ENCODE measurements at places on chromosomes 2 and 18.

GRCh38 chr2:152594022-152594766 lies 123.1 kb downstream of the PRPF40A start:
- DNase-seq = no peak

DNA sequence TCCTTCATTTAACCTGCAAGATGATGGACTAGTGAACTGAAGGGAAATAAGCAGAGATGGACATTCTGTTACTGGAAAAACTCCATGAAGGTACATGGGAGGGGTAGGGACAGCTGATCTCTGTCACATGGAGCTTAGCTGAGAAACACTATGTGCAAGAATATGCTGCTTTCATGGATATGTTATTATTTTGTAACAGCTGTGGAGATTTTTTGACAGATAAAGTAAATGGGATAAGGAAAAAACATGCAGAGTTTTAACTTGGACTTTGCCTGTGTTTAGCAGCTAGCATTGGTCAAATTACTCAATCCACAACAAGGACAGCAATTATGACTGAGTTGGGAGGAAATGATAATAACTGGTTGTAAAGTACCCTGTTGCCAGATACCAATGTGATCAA lies 28.7 kb upstream of the HNRNPA3 start:
- no peak for DNase-seq

DNA sequence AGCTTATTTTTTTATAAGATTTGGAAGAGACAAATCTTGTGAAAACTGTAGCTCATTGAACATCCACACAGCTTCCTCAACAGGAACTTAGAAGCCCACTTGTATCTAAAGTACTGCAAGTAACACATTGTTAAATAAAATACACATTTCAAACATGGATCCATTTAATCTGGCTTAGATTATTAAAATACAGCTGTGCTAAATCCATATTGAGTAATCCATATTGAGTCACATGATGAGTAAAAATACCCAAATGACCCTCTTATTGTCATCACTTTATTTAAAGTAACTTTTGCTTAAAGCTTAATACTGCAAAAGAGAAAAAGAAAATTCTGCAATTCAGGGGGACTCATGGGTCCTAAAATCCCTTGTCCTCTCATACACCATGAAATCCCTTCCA lies 133.3 kb downstream of the OSR1 start:
- DNase-seq = no peak

GRCh38 chr2:241159116-241159515 lies 8.8 kb downstream of the PPP1R7 start:
- no peak for DNase-seq

GRCh38 chr2:205682239-205682970 lies at the start of gene NRP2:
TSS of gene NRP2 (plus strand) at chr2:205682501. CDS start at chr2:205683291, 790 bp downstream.
- no peak for DNase-seq

GRCh38 chr2:164178835-164179465 lies 442.3 kb downstream of the GRB14 start:
- no peak for DNase-seq

All from HS-27A (cell line).